ENCODE measurements at places on chromosomes 2 and 18.

DNA sequence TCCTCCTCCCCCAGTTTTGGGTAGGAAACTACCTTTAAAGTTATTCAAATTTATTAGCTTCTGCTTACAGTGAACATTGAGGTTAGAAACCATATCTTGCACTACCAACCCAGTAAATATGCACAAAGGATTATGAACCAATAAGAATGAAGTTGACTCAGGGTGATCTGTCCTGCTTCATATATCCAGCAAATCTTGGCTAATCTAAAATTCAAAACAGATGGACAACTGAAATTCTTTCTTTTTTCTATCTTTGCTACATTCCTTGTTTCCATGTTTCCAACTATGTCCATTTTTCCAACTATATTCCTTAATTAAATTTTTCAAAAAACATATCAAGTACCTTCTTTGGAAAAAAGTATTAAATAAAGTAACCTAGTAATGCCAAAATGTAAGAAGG lies 149.3 kb downstream of the FAM124B start:
- no peak for DNase-seq

GRCh38 chr2:46985512-46985911 lies 69.9 kb upstream of the MCFD2 start:
- DNase-seq, result peak; percentile 45

DNA sequence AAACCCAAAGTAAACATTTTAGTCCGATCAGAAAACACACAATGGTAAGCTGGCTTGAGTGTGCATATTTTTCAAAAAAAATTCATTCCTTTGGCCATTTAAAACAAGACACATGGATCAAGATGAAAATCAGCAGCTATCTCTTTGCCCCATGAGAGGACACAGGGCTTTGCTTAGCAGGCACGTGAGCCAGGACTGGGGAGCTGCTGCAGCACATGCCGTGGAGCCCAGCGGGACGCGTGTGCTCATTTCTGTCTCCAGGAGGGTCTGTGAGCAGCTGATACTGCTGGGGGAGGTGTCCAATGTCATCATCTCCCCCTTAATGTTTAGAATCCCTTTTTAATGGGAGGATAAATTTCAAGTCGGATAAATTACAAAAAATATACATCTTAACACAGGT lies 49.8 kb upstream of the CNGA3 start:
- no peak for DNase-seq

GRCh38 chr18:29594493-29594892 lies 1417.6 kb upstream of the CDH2 start:
- no peak for DNase-seq

GRCh38 chr2:41720331-41721251 lies 327.2 kb upstream of the PKDCC start:
- DNase-seq, result no peak

GRCh38 chr18:62982600-62983251 lies 267.4 kb downstream of the PHLPP1 start:
- peak; percentile 64 for DNase-seq

DNA sequence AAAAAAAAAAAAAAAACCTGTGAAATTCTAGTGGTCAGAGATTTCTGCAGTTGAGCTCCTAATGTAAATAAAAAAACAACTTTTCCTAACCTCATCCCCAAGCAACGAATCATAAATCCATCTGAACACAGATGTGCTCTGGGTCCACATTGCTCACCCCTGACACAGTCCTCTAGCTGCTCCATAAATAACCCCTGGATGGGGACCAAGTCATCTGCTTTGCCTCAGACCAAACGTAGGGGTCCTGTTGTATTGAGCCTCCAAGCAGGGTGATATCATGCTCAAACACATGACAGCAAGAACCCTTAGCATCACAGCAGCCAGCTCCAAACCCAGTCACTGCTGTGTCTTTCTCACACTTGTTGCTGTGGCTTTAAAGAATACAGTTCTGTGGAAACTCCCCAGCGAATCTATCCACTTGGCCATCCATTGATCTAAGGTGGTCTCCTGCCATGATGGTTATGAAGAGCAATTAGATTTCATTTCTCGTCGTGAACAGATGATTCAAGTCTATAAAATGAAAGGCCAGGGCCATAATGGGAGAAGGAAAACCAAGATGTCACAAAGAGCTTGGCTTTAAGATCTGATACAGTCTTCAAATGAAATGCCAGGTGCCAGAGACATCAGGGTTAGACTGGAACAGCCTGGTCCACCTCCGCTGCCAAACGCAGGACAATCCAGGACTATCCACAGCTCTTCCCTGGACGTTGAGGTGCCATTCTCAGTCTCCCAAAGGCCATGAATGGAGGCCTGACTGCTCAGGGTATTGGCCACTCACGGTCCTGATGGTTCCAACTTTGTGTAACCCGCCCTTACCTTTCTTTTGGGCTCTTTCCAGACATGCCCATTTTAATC lies 39.0 kb downstream of the TBC1D8 start:
- DNase-seq, result no peak

- no peak for DNase-seq
Observed at GRCh38 chr2:165897726-165898125, 55.9 kb downstream of the TTC21B start.

- no peak for DNase-seq
Observed at GRCh38 chr2:241541564-241542277, 16.8 kb upstream of the BOK start.

- no peak for DNase-seq
Observed at GRCh38 chr2:98793897-98794830, 63.2 kb upstream of the MGAT4A start.

DNA sequence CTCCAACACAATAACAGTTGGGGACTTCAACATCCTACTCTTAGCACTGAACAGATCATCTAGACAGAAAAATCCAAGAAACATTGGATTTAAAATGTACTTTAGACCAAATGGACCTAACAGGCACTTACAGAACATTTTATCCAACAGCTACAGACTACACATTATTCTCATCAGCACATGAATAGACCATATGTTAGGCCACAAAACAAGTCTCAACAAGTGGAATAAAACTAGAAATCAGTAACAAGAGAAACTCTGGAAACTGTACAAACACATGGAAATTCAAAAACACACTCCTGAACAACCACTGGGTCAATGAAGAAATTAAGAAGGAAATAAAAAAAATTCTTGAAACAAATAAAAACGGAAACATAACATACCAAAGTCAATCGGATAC lies 117.5 kb downstream of the ACVR1 start:
- no peak for DNase-seq
